HFF-Myc (cell line): ENCODE measurements at places on chromosomes 5 and 9.

DNA sequence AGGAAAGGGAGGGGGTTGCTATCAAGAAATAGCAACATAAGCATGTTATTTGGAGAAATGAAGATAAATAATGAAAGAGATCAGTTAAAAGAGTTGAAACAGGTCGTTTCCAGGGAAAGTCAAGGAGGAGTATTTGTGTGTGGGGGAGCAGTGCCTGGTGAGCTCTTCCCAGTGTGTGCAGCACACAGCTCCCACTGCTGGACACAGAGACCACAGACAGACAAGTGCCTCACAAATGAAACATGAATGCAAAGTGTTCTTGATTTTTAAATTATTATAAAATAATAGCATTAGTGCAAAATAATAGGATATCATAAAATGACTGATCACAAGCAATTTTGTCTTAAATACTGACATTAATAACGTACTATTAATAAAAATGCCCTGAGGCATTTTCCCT lies 40.8 kb downstream of the LIFR start:
- no peak for DNase-seq

GRCh38 chr9:135705376-135705775 lies 3.4 kb downstream of the KCNT1 start:
- no peak for DNase-seq

GRCh38 chr5:40483316-40483715 lies 196.4 kb upstream of the PTGER4 start:
- DNase-seq, result no peak

GRCh38 chr5:45507178-45507577 lies 189.0 kb downstream of the HCN1 start:
- DNase-seq, result no peak

DNA sequence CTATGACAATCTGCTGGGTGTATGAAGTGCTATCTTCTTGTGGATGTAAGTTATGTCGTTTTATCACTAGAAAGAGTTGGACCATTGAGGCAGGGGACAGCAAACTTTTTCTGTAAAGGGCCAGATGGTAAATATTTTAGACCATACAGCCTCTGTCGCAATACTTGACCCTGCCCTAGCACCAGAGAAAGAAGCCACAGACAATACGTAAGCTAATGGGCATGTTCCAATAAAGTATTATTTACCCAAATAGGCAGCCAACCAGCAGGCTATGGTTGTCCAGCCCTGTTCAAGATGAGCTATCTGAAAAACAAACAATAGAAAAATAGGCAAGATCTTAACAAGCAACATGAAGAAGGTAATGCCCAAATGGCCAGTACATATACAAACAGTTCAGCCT lies 36.4 kb downstream of the MTX3 start:
- no peak for DNase-seq

DNA sequence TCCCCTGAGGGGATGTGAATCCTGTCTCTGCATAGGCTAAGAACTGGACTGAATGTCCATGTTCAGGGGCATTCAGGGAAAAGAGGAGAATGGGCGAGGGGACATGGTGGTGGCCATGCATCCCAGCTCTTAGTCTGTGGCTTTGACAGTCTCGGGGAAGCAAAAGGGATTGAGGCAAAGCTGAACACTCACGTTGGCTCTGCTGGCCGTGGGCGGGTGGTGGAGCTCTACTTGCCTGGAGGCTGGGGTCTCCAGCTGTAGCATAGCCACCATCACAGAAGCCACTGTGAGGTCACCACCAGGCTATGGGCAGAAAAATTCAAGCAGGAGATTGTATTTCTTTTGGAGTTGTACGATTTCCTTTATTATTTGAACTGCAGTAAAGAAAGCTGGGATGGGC lies 4.1 kb downstream of the GARIN3 start:
- no peak for DNase-seq

GRCh38 chr5:156421798-156422197 lies 94.8 kb downstream of the SGCD start:
- DNase-seq, result no peak

DNA sequence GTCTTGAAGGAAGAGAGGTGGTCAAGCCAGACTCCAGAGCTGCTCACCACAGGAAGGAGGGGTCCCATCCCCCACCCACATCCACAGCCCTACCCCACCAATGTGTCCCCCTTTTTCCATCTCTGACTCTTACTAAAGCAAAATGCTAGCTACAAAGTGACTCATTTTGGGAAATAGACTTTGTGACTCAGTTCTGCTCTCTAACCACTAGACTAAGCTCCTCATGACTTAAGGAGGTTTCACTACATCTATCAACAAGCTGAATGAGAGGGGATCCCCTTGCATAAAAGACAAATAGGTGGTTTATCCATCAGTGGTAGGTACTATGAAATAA lies 35.1 kb upstream of the ADRB2 start:
- DNase-seq, result no peak

DNA sequence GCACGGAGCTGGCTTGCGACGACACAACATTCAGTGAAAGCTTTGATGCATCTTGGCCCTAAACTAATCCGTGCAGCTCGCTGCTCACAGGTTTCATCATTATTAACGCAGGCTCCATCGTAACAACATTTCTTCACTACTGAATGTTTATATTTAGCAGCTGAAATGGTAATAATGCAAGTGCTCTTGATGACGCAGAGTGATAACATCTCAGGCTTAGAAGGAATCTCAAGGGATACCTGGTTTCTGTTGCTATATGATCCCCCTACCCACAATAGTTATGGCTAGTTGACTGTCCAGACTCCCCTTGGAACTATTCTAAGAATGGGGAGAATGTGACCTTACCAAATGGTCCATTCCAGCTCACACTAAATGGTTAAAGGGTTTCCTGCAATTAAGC lies 36.2 kb downstream of the C5 start:
- no peak for DNase-seq

GRCh38 chr5:39224196-39224761 lies 4.9 kb upstream of the FYB1 start:
- no peak for DNase-seq

DNA sequence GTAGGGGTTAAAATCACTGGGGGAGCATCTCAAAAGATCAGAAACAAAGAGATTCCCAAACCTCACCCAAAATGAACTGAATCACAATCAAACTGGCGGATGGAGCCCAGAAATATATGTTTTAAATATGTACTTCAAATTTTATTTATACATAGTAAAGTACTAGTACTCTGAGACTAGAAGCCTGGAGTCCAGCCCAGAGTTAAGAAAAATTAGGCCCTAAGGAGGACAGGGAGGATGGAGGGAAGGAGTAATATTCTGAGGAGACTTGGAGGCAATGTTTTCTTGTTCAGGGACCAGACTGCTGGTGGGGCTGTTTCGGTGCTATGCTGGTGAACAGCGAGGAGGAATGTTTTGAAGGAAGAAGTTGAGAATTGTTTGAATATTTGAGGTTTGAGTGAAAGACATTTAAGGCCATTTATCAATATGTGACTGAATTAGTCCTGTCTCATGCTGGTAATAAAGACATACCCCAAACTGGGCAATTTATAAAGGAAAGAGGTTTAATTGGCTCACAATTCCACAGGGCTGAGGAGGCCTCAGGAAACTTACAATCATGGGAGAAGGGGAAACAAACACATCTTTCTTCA lies 552.4 kb upstream of the DAB2 start:
- no peak for DNase-seq

GRCh38 chr9:130973686-130974281 lies 34.7 kb upstream of the FIBCD1 start:
- DNase-seq, result no peak

DNA sequence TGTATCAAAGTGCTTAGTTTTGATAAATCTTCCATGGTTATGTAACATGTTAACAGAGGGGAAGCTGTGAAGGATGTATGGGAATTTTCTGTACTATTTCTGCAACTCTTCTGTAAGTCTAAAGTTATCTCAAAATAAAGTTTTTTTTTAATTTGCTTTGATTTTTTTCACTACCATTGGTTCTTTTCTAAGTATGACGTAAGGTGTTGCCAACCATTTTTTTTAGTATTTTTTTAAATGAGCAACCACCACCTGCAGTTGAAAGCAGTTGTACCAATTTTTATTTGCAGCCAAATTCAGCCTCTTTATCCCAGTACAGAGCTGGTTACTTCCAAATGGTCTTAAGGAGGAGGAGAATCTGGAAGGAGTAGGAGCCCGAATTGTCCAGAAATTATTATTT lies 192.2 kb downstream of the CHSY3 start:
- no peak for DNase-seq

DNA sequence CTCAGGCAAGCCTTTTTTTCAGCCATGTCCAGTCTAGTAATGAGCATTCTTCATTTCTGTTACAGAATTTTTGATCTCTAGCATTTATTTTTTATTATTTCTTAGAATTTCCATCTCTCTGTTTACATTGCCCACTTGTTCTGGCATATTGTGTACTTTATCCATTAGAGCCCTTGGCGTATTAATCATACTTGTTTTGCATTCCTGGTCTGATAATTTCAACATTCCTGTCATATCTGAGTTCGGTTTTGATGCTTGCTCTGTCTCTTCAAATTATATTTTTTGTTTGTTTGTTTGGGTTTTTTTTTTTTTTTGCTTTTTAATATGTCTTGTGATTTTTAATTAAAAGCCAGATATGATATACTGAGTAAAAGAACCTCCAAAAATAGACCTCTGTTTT lies 23.0 kb upstream of the JAK2 start:
- DNase-seq, result no peak

GRCh38 chr9:120264528-120264927 lies 315.4 kb downstream of the CDK5RAP2 start:
- no peak for DNase-seq
